ENCODE measurements at places on chromosomes 4 and X. TPM values are rescaled to one million over a fixed set of nuclear protein-coding genes. Genes with fewer than 3 reads are reported as not detected.

GRCh38 chrX:27242581-27242980, 220.6 kb downstream of the PPP4R3C start:
- H3K27ac ChIP-seq, result no peak overlapping the region
- no peaks in the 10 kb centered on the region for H3K36me3 ChIP-seq
- no peaks in the 10 kb centered on the region for H3K27me3 ChIP-seq
- H3K4me1 ChIP-seq, result no peaks in the 10 kb centered on the region

GRCh38 chr4:88865046-88865445, 167.4 kb upstream of the NAP1L5 start:
- no peaks in the 10 kb centered on the region for H3K27me3 ChIP-seq
- H3K27ac ChIP-seq, result no peak overlapping the region
- no peak overlapping the region for H3K4me3 ChIP-seq

DNA sequence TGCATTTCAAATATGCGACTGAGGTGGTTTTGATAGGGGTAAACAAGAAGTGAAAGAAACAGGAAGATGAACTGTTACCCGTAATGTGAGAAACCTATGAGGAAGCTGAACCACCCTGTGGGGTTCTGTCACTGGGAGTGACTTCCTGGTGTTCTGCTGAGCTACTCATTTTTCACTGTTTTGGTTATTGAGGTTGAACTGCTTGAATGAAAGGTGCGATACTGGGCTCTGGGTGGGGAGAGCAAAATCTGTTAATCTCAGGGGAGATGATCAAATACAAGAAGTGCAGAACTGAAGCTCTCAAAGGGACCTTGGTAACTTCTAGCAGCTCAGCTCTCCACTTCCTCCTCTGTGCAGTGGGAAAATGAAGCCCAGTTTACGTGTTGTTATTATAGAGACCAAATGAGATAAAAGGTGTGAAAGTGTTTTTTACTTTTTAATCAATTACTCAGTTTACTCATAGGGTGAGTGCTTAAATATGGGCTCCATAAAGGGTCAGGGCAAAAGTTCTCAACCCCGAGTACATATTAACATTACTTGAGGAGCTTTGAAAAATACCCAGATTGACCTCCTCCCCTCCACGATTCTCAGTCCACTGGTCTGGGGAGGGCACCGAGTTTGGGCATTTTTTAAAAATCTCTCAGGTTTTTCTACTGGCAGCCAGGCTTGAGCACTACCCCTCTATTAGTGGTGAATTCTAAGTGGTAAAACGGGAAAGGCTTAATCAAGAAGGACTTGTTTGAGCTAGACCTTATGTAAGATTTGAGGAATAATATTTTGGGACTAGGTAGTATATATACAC, 66.7 kb downstream of the COQ2 start:
- H3K27me3 ChIP-seq, result no peaks in the 10 kb centered on the region
- H3K27ac ChIP-seq, result peak overlapping the region; percentile 59
- H3K4me1 ChIP-seq, result peaks cover 79% of the 10 kb centered on the region
- no peak for DNase-seq
- H3K36me3 ChIP-seq, result no peaks in the 10 kb centered on the region
- H3K4me3 ChIP-seq, result no peak overlapping the region

DNA sequence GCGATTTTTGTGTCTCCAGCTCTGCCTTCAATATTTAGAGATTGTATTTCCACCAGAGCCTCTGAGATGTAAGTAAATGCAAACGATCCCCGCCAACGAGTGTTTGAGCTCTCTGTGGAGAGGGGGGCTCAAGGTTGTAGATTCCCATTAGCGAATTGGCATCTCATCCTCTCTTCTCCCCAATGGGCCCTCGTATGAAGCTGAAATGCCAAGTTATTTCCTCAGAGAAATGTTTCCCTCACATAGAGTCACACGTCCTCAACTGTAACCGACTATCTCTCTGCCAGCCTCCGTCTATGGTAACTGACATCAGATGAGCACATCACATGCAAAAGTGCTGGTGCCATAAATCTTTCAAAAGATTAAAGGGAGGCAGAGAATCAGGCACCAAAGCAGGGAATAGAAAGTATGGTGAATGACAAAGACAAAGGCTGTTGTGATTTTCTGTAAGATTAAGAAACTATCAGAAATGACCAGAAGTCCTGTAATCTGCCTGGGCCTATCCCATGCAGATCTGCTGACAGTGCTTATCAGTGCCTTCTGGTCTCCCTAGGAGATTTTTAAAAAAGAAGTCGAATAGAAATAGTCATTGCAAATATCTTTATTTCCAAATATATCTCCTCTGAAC, 157.1 kb downstream of the PDGFRA start:
- H3K36me3 ChIP-seq, result no peaks in the 10 kb centered on the region
- no peaks in the 10 kb centered on the region for H3K27me3 ChIP-seq
- H3K4me1 ChIP-seq, result no peaks in the 10 kb centered on the region
- no peak for DNase-seq
- H3K4me3 ChIP-seq, result no peak overlapping the region

GRCh38 chrX:39654952-39655351, 442.8 kb downstream of the BCOR start:
- peaks cover 3% of the 10 kb centered on the region for H3K27me3 ChIP-seq
- no peak overlapping the region for H3K27ac ChIP-seq
- H3K4me1 ChIP-seq, result no peaks in the 10 kb centered on the region
- no peak overlapping the region for H3K4me3 ChIP-seq

DNA sequence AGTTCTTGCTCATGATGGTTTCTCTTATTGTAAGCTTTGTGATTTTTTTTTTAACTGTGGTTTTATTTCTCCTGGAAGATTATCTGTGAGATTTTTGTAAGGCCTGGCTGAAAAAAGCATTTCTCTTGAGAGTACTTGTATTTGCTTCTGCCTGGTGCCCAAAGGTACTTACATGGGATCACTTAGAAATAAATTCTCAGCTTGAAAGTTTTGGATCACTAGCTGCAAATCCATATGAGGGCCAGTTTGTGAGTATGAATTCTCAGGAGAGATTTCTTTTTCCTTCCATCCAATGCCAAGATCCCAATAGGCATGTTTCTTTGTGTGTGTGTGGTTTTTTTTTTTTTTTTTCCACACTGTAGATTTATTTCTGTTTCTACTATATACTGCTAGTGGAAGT, 1884.7 kb upstream of the PCDH7 start:
- DNase-seq, result no peak
- H3K27ac ChIP-seq, result no peak overlapping the region
- H3K4me3 ChIP-seq, result no peak overlapping the region
- H3K27me3 ChIP-seq, result no peaks in the 10 kb centered on the region

DNA sequence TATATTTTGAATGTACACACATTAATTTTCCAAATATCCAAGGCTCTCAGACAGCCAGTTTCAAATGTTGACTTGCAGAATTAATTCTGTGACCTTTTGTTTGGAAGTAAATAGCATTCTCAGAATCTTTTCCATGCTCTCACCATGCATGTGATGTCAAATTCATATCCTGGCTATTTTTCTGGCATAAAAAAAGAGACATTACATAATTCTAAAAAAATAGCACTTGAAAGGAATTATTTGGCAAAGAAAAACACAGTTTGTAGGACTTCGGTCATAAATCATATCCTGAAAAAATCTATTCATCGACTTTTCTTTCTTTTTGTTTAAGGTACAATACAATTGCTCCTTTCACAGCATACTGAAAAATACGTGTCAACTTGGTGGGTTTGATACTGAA, 111.2 kb downstream of the GLRA3 start:
- H3K4me3 ChIP-seq, result no peak overlapping the region
- H3K27me3 ChIP-seq, result no peaks in the 10 kb centered on the region
- no peaks in the 10 kb centered on the region for H3K36me3 ChIP-seq
- no peaks in the 10 kb centered on the region for H3K4me1 ChIP-seq

DNA sequence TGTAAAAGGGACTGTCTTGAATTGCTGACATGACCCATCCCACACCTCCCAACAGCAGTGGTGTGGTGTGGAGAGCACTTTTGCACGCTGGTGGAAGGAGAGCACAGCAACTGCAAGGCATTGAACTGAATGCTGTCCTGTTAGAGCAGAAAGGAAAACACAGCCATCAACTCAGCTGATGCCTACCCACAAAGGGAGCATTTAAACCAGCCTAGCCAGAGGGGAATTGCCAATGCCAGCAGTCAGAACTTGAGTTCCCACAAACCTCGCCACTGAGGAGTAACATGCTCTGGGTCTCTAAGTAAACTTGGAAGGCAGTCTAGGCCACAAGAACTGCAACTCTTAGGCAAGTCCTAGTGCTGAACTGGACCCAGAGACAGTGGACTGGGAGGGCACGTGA, 31.9 kb downstream of the MAGED4 start:
- no peak overlapping the region for H3K27ac ChIP-seq
- H3K27me3 ChIP-seq, result no peaks in the 10 kb centered on the region
- no peak for DNase-seq
- H3K4me1 ChIP-seq, result no peaks in the 10 kb centered on the region
- H3K36me3 ChIP-seq, result no peaks in the 10 kb centered on the region

DNA sequence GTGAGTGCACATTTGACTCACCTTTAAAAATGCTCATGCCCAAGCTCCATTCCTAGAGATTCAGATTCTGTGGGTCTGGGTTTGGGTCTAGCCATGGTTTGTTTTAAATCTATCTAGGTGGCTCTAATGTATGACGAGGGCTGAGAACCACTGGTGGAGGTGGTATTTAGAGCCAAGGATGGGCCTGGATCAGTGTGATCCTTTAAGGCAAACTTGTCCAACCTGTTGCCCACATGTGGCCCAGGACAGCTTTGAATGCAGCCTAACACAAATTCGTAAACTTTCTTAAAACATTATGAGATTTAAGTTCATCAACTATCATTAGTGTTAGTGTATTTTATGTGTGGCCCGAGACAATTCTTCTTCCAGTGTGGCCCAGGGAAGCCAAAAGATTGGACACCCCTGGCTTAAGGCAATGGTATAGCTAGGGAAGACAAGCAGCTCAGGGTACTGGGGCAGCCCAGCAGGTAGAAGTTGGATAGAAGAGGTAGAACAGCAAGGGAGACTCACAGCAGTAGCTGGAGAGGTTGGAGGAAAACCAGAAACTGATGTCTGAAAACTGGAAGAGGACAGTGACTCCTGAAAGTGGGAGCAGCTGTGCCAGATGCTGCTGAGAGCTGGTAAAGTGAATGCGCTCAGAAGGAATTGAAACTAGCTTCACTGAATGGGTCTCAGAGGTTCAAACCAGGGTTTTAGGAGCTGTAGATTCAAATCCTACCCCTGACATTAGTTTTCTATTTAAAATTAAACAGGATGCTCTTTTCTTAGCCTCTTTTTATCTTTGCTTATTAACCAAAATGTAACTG, 18.2 kb downstream of the ADD1 start:
- no peaks in the 10 kb centered on the region for H3K36me3 ChIP-seq
- peak overlapping the region; percentile 52 for H3K27ac ChIP-seq
- no peak for DNase-seq
- peaks cover 99% of the 10 kb centered on the region for H3K4me1 ChIP-seq
- H3K27me3 ChIP-seq, result no peaks in the 10 kb centered on the region

DNA sequence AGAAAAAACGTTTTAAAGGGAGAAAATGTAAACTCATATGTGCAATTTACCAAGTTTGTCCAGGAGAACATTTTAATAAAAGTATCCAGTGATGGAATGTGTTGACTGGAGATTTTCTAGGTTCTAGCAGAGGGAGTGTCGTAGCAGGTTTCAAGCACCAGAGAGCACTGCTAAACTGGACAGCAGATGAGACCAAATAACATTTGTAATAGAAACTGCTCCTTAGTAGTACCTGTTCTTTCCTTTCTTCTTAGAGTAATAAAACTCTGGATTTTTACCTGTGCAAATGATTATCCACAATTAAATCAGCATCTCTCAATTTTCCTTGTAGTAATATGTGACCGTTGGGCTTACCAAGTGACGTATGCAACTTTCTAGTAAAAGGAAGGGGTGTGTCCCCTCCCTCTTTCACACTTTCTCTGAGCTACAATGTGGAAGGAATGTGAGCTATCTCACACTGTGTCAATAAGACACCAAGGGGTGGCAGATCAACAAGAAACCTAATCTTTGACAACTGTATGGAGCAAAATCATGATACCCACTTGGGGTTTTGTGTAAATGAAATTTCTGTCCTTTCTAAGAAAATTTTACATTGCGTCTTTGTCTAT, 9.5 kb downstream of the HPGDS start:
- DNase-seq, result no peak
- H3K27me3 ChIP-seq, result no peaks in the 10 kb centered on the region
- no peak overlapping the region for H3K27ac ChIP-seq
- no peak overlapping the region for H3K4me3 ChIP-seq
- no peaks in the 10 kb centered on the region for H3K36me3 ChIP-seq
- H3K4me1 ChIP-seq, result no peaks in the 10 kb centered on the region

DNA sequence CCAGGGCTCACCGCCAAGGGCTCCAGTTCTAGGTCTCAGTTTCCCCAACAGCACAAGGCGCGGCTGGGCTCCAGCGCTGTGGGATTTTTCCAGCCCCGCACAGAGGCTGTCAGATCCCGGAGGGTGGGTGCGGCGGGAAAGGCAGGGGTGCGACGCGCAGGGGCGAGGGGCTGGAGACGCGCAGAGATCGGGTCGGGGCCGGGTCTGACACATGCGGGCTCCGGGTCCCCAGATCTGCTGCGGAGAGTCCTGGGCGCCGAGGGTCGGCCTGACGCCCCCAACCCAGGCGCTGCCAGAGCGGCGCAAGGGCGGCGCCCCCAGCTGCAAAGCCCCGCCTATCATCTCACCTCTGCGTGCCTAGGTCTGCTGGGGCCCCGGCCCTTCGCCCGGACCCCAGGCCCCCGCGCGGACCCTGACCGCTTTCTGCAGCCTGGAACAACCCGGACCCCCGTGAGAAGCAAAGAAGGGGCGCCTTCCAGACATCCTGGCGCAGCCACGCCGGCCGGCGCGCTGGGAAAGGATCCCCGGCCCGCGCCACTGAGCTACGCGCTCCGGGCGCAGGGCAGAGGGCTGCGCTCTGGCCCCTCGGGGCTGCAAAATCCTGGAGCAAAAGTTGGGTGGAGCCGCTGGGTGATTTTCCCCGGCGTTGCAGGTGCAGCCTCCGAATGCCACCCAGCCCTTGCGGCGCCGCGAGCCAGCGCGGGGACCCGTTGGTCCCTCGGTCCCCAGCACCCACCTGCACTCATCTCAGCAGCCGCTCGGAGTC, 486 bp downstream of the ABLIM2 start:
- H3K27me3 ChIP-seq, result no peaks in the 10 kb centered on the region
- DNase-seq, result peak; percentile 90
- H3K27ac ChIP-seq, result peak overlapping the region; percentile 74
- peak overlapping the region; percentile 78 for H3K4me3 ChIP-seq
- H3K4me1 ChIP-seq, result peaks cover 49% of the 10 kb centered on the region
- no peaks in the 10 kb centered on the region for H3K36me3 ChIP-seq

Gene SUPT20HL2
- total RNA-seq, result not detected

Gene SMR3B
- total RNA-seq, result not detected

Gene NEXMIF
- 1.2 TPM for total RNA-seq

Gene FRMPD3
- 0.20 TPM for total RNA-seq

Measured in spleen (tissue), 13 donors.